ENCODE measurements at places on chromosomes 16 and 17.

- peaks cover 3% of the 10 kb centered on the region for H3K36me3 ChIP-seq
- H3K27me3 ChIP-seq: no peaks in the 10 kb centered on the region
- no peak overlapping the region for H3K4me3 ChIP-seq
- no peak for DNase-seq
These were observed 103.0 kb downstream of the SNX29 start for GRCh38 chr16:12079412-12079965.

- no peak overlapping the region for H3K4me3 ChIP-seq
- peaks cover 15% of the 10 kb centered on the region for H3K4me1 ChIP-seq
- no peaks in the 10 kb centered on the region for H3K27me3 ChIP-seq
These were observed 5.9 kb downstream of the SLC5A10 start for GRCh38 chr17:18957831-18958230.

GRCh38 chr17:18257268-18257981 lies 1.1 kb downstream of the FLII start:
- peak overlapping the region; percentile 87 for H3K27ac ChIP-seq
- peak overlapping the region; percentile 92 for H3K4me3 ChIP-seq
- DNase-seq: no peak

GRCh38 chr16:6695666-6696065 lies 637.0 kb upstream of the RBFOX1 start:
- DNase-seq: no peak
- H3K27me3 ChIP-seq: no peaks in the 10 kb centered on the region
- no peaks in the 10 kb centered on the region for H3K36me3 ChIP-seq

- peaks cover 94% of the 10 kb centered on the region for H3K27me3 ChIP-seq
- H3K36me3 ChIP-seq: no peaks in the 10 kb centered on the region
- DNase-seq: no peak
- no peak overlapping the region for H3K27ac ChIP-seq
These were observed 156.5 kb downstream of the FOXL1 start for GRCh38 chr16:86734543-86735460.

DNA sequence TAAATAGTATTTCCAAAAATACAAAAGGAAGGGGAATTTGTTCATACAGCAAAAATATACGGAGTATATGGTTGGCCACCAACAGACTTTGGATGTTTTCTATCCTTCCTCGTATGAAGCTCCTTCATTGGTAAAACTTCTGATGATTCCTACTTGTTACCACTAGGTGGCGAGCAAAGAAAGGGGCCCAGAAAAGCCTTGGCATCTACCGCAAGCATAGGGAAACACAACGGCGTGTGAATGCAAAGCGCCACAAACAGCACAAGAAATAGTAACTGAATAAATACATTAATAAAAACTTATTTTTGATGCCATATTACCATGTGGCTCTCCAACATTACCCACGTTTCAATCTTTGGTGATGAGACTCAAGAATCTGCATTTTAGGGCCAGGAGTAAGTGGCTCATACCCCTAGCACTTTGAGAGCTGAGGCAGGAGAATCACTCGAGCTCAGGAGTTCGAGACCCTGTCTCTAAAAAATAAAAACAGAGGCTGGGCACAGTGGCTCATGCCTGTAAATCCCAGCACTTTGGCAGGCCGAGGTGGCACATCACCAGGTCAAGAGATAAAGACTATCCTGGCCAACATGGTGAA lies 34.5 kb downstream of the YWHAE start:
- DNase-seq: peak; percentile 92
- H3K36me3 ChIP-seq: peaks cover 22% of the 10 kb centered on the region
- H3K27me3 ChIP-seq: no peaks in the 10 kb centered on the region
- peak overlapping the region; percentile 25 for H3K27ac ChIP-seq
- H3K4me3 ChIP-seq: no peak overlapping the region
- peaks cover 44% of the 10 kb centered on the region for H3K4me1 ChIP-seq

DNA sequence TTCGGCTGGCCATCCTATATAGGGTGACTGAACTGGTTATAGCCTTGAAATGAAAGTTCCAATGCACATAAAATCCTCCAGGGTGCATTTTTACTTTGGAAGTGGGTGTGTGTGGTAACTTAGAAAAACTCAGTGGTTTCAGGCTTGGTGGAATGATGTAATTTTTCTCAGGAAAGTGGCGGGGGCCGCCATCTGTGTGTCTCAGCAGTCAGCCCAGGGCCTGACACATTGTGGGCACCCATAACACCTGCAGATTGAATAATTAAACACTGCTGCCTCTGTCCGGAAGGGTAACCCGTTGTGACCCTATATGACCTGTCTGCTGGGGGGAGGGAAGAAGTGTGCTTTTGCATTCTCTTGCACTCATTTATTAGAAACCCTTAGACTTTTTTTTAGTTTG lies 2.2 kb upstream of the PDP2 start:
- no peak overlapping the region for H3K27ac ChIP-seq
- H3K4me3 ChIP-seq: no peak overlapping the region
- H3K27me3 ChIP-seq: no peaks in the 10 kb centered on the region
- DNase-seq: peak; percentile 81

GRCh38 chr16:67036323-67036741 lies 7.4 kb downstream of the CBFB start:
- no peak overlapping the region for H3K4me3 ChIP-seq
- no peaks in the 10 kb centered on the region for H3K27me3 ChIP-seq
- no peak for DNase-seq

DNA sequence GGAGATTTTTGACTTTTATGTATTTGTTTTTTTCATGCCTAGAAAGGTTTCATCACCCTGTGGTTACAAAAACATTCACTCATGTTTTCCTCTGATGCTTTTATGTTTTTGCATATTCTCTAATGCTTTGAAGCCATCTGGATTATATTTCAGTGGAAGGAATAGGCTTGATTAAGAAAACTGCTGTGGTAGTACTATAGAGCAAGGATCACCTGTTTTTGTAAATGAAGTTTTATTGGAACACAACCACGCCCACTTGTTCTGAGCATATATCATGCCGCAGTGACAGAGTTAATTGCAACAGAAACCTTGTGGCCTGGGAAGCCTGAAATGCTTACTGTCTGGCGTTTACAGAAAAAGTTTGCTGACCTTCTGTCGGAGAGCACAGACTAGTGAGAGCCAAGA lies 11.5 kb downstream of the COX10 start:
- H3K27ac ChIP-seq: no peak overlapping the region
- peaks cover 31% of the 10 kb centered on the region for H3K36me3 ChIP-seq
- no peaks in the 10 kb centered on the region for H3K27me3 ChIP-seq

- DNase-seq: peak; percentile 61
- no peaks in the 10 kb centered on the region for H3K27me3 ChIP-seq
- H3K4me3 ChIP-seq: peak overlapping the region; percentile 97
- H3K4me1 ChIP-seq: peaks cover 50% of the 10 kb centered on the region
These were observed 2.1 kb downstream of the SRSF2 start for GRCh38 chr17:76735006-76735405.

DNA sequence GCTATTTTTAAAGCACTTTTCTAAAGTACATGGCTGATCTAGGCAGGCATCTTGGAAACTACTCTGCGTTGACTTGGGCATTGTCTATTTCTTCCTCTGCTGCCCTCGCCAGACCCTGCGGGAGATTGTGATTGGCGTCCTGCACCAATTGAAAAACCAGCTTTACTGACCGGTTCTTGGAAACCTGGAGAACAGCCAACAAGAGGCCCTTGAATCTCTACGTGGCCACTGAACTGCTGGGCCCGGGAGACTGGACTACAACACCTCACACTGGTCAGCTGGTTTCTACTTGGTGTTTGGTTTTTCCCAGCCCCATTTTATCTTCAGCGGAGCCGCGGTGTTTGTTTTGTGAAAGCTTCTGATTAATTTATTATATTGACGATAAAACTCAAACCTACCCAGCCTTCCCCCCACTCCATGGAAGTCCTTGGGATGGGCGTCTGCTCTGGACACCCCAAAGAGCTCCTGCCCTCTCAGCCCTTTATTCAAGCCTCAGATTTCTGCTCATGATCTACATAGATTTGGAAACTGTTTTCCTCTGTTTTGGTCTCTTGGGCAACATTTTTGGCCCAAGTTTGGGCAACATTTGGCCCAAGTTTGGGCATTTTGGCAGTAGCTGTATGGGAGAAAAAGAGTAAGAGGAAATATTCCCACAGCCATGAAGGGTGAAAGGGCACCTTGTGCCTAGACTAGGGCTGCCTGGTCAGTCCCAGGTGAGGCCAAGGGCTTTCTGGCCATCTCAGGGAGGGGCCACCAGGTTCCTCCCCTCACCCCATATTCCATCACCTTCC lies 4.7 kb downstream of the MLX start:
- no peaks in the 10 kb centered on the region for H3K27me3 ChIP-seq
- peak overlapping the region; percentile 20 for H3K27ac ChIP-seq
- H3K4me1 ChIP-seq: peaks cover 15% of the 10 kb centered on the region
- peaks cover 27% of the 10 kb centered on the region for H3K36me3 ChIP-seq
- no peak for DNase-seq

DNA sequence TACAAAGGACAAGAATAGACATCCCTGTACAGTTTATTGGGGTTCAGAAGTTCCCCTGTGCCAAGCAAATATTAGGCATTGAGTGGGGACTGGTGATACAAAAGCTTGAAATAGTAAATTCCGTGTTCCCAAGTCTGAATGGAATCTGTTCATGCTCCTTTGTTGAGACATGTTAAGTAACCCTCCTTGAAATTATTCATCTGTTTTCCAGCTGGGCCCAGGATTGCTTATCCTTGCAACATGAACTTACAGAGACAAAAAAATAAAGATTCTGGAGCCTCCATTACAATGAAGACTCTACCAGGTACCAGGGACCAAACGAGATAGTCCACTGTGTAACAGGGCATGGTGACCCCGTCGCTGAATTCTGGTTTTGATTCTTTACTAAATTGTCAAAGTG lies 6.1 kb upstream of the CCL8 start:
- H3K27ac ChIP-seq: no peak overlapping the region
- H3K4me3 ChIP-seq: no peak overlapping the region
- no peaks in the 10 kb centered on the region for H3K4me1 ChIP-seq
- no peaks in the 10 kb centered on the region for H3K36me3 ChIP-seq
- no peak for DNase-seq
- H3K27me3 ChIP-seq: no peaks in the 10 kb centered on the region

DNA sequence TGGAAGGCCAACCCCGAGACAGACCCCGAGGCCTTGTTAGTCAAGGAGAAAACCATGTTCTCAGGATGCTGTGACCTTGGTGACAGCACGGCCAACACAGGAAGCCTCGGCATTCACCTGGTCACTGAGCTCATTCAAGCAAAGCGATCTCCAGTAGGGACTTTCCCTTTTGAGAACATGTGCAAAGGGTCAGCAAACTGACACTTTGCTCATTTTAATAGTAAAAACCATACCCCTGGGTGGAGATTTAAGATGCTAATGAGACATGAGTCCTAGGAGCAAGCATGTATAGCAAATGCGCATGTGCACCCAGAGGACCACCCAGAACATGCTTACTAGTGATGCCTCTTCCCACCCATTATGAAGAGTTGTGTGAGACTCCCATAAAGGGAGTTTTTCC lies 5.7 kb upstream of the SULT1A2 start:
- H3K27me3 ChIP-seq: no peaks in the 10 kb centered on the region
- H3K4me3 ChIP-seq: no peak overlapping the region
- H3K4me1 ChIP-seq: peaks cover 12% of the 10 kb centered on the region
- no peak overlapping the region for H3K27ac ChIP-seq
- H3K36me3 ChIP-seq: peaks cover 2% of the 10 kb centered on the region
- DNase-seq: no peak

DNA sequence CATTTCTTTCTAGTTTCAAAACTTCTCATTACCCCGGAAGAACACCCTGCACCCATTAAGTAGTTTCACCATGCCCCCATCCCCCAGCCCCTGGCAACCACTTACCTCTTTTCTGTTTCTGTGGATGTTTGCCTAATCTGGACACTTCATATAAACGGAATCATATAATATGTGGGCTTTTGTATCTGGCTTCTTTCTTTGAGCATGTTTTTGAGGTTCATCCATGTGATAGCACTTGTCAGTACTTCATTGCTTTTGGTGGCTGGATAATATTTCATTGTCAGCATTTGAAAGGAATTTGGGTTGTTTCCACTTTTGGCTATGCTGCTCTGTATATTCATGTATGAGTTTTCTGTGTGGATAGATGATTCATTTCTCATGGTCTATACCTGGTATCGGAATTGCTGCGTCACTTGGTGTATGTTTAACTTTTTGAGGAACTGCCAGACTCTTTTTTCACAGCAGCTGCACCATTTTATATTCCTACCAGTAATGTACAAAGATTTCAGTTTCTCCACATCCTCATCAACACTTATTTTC lies 30.0 kb upstream of the SLC5A10 start:
- no peak overlapping the region for H3K27ac ChIP-seq
- H3K27me3 ChIP-seq: no peaks in the 10 kb centered on the region
- H3K4me1 ChIP-seq: peaks cover 12% of the 10 kb centered on the region
- no peak overlapping the region for H3K4me3 ChIP-seq
- H3K36me3 ChIP-seq: peaks cover 3% of the 10 kb centered on the region

GRCh38 chr17:64447526-64447925 lies 1.4 kb upstream of the MILR1 start:
- no peaks in the 10 kb centered on the region for H3K27me3 ChIP-seq
- H3K36me3 ChIP-seq: no peaks in the 10 kb centered on the region
- H3K4me1 ChIP-seq: peaks cover 15% of the 10 kb centered on the region
- no peak for DNase-seq
- H3K27ac ChIP-seq: no peak overlapping the region
- H3K4me3 ChIP-seq: no peak overlapping the region

DNA sequence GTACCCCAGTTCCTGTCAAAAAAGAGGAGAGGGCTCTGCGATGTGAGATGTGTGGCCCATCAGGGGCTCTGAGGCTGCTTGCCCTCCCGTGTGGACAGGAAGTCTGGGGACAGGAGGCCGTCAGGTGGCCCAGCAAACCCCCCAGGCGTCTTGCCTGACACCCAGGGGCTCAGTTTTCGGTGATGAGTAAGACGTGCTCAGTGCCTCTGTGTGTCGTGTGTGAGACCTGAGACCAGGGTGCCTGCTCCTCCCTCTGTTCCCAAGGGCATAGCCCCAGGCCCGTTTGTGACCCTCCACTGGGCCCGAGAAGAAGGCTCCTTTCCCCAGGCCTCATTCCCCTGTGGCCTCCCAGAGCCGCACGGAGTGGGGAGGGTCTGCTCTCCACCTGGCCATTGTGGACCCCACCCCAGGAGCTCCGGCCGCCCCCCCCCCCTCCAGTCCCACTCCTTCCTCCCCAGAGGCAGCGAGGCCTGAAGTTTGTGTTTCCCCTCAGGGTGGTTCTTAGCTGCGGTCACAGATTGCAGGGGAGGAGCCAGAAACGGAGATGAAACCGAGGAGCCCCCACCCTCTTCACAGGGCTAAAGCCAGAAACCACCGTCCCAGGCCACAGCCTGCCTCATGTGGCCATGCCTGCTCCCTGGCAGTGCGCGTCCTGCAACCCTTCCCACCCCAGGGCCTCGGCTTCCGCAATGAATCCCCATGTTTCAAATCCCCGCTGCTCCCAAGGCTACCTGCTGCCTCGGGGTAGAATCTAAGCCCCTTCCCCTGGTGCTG lies 4.9 kb upstream of the ACTG1 start:
- no peak overlapping the region for H3K4me3 ChIP-seq
- peaks cover 49% of the 10 kb centered on the region for H3K4me1 ChIP-seq
- no peak overlapping the region for H3K27ac ChIP-seq
- no peak for DNase-seq
- H3K27me3 ChIP-seq: no peaks in the 10 kb centered on the region
- no peaks in the 10 kb centered on the region for H3K36me3 ChIP-seq

Data from common myeloid progenitor, CD34-positive (primary cell).